ENCODE measurements at places on chromosomes 16 and 17.

DNA sequence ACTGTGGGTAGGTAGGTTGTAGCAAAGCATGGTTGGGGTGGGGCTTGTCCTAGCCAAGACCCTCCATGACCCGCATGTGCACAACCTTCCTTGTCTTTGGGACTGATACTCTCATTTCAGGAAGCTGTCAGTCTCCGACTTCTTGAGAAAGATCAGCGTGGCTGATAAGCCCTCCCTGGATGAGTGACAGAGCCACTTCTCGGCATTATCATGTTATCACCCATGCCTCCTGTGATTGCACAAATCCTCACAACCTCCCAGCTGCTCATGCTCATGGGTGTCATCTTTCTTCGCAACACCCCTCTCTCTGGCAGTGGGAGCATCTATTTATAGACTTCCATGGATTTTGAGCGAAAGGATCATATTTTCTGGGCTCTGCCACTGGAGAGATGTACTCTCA is 314.2 kb downstream of the FOXL1 start:
- DNase-seq, result no peak

DNA sequence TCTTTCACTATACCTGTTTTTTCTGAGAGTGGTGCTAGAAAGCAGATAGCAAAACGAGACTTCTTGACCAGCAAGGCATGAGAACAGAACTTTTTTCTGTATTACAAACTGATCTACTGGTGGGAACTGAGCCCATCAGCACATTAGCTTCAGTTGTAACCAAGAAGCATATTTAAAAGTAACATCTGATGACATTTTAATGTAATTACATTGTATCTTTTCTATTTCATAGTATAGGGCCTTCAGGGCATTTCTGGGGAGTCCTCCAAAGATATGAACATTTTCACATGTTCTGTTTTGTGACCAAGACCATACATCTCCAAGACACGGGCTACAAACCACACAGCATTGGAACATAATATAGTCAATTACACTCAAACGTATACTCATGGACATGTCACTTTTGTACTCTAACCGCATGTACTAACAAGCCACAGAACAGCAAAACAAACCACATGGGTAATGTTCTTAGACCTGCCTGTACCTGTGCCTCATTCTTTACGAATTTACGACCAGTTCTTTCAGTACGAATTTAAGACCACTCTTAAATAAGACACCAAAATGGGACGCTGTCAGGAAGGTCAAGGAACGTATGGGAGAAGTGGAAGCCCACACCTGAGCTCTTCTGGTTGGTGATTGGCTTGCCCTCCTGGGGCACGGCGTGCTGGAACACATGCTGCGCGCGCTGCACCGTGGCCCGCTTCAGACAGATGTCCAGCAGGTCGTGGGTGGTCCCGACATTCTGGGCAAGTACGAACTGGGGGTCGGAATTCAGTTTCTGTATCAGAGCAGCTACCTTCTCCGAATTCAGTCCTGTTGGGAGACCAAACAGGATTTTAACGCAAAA is 825 bp downstream of the BLMH start:
- no peak for DNase-seq

DNA sequence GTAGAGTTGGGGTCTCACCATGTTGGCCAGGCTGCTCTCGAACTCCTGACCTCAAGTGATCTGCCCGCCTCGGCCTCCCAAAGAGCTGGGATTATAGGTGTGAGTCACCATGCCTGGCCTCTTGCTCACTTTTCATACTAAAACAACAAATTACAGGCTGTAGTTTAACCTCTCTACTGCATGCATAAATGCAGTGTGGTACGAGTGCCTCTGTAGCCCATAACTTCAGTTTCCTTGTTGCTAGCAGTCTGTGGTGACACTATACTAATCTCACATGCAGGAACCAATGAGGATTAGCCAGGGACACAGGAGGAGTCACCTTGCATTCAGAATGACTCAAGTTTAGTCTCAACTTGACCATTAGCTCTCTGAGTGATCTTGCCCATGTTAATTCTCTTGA is 20.1 kb downstream of the HMOX2 start:
- DNase-seq, result no peak

- no peak for DNase-seq
These were observed 16.6 kb downstream of the GPR179 start for GRCh38 chr17:38326996-38327792.

GRCh38 chr16:86982912-86983311 is 334.3 kb downstream of the C16orf95 start:
- DNase-seq, result no peak

GRCh38 chr17:2911035-2911754 is 115.0 kb downstream of the RAP1GAP2 start:
- DNase-seq, result no peak

DNA sequence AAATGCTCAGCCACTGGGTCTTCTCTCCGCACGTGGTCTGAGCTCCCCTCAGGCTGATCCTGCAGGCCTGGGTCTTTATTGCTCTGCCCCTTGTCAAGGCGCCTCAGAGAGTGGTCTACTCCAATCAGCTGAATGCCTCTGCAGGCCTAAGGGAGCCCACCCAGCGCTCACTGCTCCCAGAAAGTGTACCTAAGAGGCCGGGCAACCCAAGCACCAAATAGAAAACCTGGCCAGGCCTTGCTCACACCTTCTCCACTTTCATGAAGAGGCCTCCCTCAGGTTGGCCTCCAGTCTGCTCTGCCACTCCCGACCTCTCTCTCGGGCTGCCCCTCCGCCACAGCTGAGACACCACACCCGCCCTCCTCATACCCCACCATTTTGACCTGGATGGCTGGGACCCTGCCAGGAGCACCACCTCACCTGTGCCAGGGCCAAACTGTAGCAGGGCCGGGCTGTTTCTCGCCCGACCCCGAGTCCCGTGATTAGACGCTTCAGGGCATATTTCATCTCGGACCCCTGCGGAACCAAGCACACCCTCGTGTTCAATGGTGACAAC is 665 bp downstream of the MYBBP1A start:
- no peak for DNase-seq

DNA sequence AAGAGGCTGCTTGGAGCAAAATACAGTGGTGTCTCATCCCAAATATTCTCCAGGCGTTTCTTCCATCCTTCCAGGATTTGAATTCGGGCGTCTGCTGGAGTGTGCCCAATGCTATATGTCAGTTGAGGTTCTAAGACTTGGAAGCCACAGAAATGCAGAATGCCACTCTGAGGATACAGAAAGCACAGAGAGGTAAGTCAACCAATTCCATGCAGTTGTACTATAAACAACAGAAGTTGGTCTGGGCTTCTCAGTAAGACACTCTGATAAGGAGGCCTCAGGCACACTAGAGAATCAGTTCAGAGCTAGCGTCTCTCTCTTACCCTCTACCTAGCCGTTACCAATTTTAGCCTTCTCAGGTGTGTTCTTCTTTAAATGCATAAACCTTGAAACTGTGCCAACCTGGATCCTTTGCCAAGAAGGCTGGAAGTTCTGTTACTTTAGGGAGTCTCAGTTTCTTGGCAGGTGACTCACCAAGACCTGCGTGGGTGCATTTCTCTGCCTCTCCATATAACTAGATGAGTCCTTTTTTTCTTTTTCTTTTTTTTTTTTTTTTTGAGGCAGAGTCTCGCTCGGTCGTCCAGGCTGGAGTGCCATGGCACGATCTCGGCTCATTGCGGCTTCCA is 15.1 kb downstream of the NQO1 start:
- DNase-seq, result no peak

DNA sequence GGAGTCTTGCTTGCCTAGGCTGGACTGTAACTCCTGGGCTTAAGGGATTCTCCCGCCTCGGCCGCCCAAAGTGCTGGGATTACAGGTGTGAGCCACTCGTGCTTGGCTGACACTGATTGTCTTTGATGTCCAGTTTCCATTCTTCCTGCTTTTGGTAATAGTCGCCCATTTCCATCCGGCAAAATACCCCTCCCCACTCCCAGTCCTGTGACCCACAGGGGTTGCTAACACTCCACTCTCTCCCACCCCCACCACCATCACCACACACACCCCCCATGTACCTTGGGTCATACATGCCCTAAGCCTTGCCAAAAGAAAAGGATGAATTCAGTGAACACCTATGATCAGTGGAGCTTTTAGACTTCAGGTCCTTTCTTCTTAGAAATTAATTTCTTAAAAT is 52.8 kb upstream of the MYH10 start:
- no peak for DNase-seq

DNA sequence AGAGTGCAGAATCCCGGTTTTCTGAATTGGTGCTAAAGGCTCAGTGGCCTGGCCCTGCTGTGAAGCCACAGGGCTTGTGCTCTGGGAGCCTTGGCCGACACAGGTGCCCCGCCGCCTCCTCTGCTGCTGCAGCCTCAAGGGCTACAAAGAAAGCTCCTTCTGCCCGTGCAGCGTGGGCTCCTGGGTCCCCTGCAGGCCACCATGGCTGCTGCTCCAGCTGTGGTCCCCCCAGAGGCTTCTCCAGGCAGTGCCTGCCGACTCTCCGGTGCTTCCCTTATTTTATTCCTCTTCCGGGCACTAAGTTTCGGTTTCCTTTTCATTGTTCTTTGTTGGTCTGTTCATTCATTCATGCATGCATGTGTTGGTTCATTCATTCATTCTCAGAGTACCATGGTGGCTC is 53.1 kb downstream of the CMIP start:
- no peak for DNase-seq

- no peak for DNase-seq
These were observed 18.6 kb upstream of the SLC5A10 start for GRCh38 chr17:18933102-18934058.

- no peak for DNase-seq
These were observed 15.1 kb upstream of the FOXJ1 start for GRCh38 chr17:76155988-76156661.

DNA sequence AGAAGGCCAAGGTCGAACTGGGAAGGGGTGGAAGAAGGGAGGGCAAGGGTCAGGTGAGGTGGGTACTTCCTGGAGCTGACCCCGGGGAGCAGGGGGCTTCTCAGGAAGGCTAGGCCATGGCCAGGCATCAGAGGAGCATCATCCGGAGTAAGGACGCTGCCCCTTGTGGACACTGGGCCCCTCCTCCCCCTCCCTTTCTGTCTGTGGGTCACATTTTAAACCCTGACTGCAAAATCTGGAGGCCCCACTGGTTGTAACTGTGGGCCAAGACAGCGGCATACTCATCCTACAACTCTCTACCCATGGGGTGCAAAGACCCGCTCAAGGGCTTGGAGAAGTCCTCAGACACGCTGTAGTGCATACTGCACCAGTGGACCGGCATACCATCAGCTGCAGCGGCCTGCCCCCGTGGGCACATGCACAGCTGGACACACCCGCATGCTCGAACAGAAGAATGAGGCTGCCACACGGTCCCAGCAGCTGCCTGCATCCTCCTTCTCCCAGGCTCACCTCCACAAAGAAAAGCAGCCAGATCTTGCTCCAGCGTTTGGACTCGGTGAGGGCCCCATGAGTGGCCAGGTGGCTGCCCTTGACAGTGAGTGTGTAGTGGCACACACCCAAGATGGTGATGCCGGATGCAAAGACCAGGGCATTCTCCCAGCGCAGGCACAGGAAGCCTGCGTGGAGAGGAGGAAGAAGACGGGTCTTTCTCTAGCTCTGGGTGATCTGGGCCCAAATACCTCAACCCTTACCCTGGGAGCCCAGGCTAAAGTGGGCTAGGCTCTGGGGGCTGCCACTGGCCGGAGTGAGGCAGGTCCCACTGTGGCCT is 1.2 kb downstream of the FADS6 start:
- DNase-seq, result no peak

DNA sequence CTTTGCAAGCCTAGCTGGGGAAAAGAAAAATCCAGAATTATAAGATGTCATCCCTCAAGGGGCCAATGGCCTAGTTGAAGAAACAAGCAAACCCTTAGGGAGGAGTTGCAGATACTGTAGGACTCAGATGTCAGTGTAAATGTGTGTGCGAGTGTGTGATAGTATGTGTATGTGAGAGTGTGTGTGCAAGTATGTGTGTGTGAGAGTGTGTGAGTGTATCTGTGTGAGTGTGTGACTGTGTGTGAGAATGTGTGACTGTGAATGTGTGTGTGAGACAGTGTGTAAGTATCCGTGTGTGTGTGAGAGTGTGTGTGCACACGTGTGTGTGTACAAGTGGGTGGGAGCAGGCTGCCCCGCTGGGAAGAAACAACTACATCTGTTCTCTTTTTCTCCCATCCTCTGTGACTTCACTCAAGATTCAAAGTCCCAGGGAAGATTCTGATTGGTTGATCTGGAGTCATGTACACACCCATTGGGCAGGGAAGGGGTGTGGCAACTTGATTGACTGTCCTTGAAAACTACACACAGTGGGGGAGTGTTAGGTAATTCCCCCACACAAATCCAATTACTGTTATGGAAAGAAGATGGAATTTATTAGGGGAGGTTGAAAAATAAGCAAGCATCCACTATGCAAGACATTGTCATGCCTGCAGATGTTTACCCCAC is 40.7 kb downstream of the IRX3 start:
- DNase-seq, result no peak

GRCh38 chr16:84032458-84033178 is 10.0 kb downstream of the SLC38A8 start:
- DNase-seq, result no peak

DNA sequence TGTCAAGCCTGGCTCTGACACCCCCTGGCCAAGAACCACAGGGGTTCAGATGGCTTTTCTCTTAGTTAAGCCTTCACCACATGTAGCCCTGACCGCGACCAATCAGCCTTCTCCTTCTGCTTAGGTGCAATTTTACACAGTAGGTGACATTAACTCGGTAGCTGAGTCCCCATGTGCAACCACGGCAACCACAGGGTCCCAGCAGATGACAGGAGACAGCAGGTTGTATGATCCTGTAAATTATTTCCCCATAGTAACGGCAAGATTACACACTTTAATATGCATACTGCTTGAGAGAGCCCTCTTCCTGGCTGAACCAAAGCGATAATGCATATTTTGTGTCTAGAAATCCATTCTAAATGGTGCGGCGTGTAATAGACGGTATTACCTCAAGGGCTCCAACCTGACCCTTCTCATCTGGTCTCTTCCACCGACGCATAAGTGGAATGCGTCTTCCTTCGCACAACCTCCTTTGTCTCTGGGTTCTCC is 458.7 kb upstream of the ZFHX3 start:
- DNase-seq, result no peak

GRCh38 chr17:76528156-76528527 is 9.4 kb downstream of the CYGB start:
- no peak for DNase-seq

DNA sequence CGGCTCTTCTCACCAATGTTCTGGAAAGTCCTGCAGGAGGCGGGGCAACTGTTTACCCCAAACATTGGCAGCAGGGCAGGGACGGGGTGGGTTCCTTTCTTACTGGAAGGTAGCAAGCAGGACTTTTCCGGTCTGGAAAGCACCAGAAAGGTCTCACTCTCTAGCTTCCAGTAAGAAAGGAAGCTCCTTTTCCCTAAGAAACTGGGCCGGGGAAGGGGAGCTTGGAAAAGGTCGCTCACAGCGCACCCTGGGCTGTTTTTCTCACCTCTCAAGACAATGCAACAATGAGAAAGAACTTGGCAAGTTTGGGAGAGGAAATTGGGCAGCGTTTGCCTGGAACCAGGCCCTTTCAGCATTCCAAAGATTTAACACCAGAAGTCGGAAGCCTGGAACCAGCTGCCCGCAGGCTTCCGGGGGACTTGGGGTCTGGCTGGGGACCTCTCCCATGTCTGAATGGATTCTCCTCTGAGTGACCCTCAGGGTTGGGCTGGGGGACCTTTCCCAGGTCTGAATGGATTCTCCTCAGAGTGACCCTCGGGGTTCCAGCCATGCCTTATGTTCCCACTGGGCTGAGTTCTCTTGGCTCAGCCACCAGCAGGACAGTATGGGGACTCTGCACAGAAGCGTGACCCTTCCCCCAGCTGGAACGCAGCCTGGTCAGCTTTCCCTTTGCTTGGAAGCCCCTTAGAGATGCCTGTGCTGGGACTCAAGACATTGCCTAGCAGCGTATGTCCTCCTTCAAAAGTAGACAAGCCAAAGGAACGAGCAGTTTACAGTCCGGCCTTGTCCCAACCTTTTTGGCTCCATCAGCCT is 166.5 kb upstream of the PLCG2 start:
- no peak for DNase-seq

- no peak for DNase-seq
These were observed 184.8 kb upstream of the GSE1 start for GRCh38 chr16:85428168-85428898.

Measured in fibroblast of skin of left quadriceps (primary cell).